ENCODE measurements at places on chromosomes 6 and 20. TPM values are rescaled to one million over a fixed set of nuclear protein-coding genes. Genes with fewer than 3 reads are reported as not detected.

The RBPJL gene
- not detected for total RNA-seq

The GPR63 gene
- 0.27 TPM for total RNA-seq

The CDH26 gene
- total RNA-seq = not detected

The TMC2 gene
- not detected for total RNA-seq

The PPP1R14C gene
- 2.1 TPM for total RNA-seq

The CLDN20 gene
- total RNA-seq = not detected

The LTB gene
- not detected for total RNA-seq

The OXT gene
- total RNA-seq = not detected

The TRIM38 gene
- total RNA-seq = 35.3 TPM

The MATN4 gene
- not detected for total RNA-seq

The PTCHD4 gene
- total RNA-seq = 9.8 TPM

The WFDC9 gene
- not detected for total RNA-seq

The PACRG gene
- 2.9 TPM for total RNA-seq

The FKBP1A gene
- 39.3 TPM for total RNA-seq

The ECT2L gene
- total RNA-seq = under 0.01 TPM

The CLVS2 gene
- total RNA-seq = not detected

The CST2 gene
- not detected for total RNA-seq

The WFDC5 gene
- not detected for total RNA-seq

The SLC2A10 gene
- total RNA-seq = 37.4 TPM

The TFAP2A gene
- not detected for total RNA-seq

The MYLK2 gene
- not detected for total RNA-seq

The SMPDL3A gene
- 19.6 TPM for total RNA-seq

The SS18L1 gene
- 8.9 TPM for total RNA-seq

The HAO1 gene
- not detected for total RNA-seq

The CST4 gene
- total RNA-seq = not detected

The HSPA12B gene
- 0.18 TPM for total RNA-seq

The COL9A3 gene
- 0.98 TPM for total RNA-seq

The HMGCLL1 gene
- total RNA-seq = not detected

The CD40 gene
- total RNA-seq = 0.45 TPM

The OSTM1 gene
- 165 TPM for total RNA-seq

The CDH22 gene
- not detected for total RNA-seq

The SLC22A7 gene
- not detected for total RNA-seq

The PRSS35 gene
- total RNA-seq = 3.5 TPM

The HSPA1L gene
- total RNA-seq = 1.4 TPM

The MEI4 gene
- total RNA-seq = not detected

The ZSWIM1 gene
- total RNA-seq = 4.0 TPM

The DUSP15 gene
- total RNA-seq = 9.9 TPM

The TGM6 gene
- not detected for total RNA-seq

The SAPCD1 gene
- total RNA-seq = 0.90 TPM

The NKAIN4 gene
- total RNA-seq = not detected

The SNRNP48 gene
- total RNA-seq = 15.3 TPM

The STAU1 gene
- 63.8 TPM for total RNA-seq

The SLC52A3 gene
- not detected for total RNA-seq

The FAM83B gene
- total RNA-seq = 0.09 TPM

The NFS1 gene
- 19.9 TPM for total RNA-seq

The BMP2 gene
- total RNA-seq = 10.6 TPM

The HS3ST5 gene
- 0.09 TPM for total RNA-seq

All from fibroblast of the aortic adventitia (primary cell).